ENCODE measurements at places on chromosomes 6 and 20.

- DNase-seq: peak; percentile 92
Measured at GRCh38 chr6:125486881-125487280, 185.1 kb upstream of the HDDC2 start.

DNA sequence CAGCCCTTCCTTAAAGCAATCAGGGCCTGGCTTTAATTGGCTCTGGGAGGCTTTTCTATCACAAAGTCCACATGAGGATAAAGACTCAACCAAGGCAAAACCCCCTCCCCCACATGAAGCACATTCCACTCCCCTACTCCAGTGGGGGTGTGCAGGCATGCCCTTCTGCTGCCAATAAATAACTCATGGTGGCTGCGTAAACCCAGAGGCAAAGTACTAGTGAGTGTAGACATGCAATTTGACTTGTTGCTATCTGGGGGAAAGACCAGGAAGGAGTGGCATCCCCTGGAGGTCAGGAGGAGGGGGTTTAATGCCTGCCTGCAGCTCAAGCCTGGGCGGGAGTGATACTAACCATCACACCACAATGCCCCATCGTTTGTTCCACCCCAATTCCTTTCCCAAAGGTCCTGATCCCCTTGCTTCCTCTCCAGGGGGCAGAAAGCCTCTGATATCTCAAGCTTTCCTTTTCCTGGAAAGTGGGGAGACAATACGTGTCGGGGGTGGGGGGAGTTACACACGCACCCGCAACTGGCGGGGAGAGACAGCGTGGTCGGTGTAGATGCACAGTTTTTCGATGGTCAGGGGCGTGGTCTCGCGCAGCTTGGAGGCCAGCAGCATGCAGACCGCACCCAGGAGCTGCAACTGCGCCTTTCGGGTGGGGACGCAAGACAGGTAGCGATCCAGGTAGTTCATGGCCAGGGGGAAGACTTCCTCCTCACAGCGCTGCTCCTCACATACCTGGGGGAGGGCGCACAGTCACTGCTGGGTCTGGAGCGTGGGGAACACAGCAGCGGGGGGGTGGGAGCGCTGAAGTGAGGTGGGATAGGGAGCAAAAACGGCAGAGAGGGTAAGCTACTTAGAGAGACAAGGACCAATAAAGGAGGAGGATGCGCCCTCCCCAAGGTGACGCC is 1.5 kb downstream of the CCND3 start:
- no peak for DNase-seq

GRCh38 chr20:38162878-38163875 is 1.9 kb downstream of the TGM2 start:
- peak; percentile 36 for DNase-seq

DNA sequence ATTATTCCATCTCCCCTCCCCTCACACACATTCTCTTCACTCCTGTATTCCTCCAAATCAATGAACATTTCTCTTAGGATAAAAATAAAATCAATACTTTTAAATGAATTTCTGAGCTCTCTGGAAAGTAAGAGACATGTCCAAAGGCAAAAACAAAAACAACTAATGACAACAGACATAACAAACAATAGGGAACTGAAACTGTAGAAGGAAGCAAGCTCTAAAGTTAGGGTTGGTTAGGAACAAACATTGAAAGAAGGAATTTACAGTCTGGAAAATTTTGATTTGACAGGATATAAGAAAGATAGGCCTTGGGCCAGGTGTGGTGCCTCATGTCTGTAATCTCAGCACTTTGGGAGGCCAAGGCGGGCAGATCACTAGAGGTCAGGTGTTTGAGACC is 17.5 kb upstream of the MYCT1 start:
- DNase-seq: no peak

DNA sequence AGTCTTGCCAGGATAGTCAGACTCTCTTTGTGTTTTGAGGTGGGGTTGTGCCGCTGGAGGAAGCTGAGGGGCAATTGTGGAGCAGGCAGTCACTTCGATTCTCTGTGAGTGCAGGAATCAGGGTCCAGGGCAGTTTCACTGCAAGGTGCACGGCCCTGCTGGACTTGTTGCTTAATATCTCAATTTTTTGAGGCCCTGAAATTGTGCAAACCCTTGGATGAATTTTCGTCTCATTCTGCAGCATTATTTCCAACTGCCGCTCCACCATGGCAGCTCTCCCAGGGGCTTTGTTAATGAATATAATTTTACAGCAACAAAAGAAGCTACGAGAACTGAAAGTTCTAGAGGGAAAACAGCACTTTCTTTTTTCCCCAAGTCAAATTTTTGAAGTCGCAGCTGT is 531.9 kb downstream of the QKI start:
- DNase-seq: no peak

- no peak for DNase-seq
Measured at GRCh38 chr6:25732468-25733198, 21.9 kb upstream of the SLC17A4 start.

DNA sequence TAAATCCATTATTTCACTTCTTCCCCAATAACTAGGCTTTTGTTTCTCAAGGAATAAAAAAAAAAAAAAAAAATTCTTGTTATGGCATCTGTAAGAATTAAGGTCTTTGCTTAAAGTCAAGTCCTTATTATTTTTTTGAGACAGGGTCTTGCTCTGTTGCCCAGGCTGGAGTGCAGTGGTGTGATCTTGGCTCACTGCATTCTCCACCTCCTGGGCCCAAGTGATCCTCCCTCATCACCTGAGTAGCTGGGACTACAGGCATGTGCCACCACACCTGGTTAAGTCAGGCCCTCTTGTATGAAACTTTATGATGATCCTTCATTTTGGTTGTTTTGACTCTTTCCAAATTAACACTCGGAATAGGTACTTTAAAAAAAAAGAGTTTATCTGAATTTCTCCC is 17.3 kb downstream of the DSTN start:
- DNase-seq: no peak

- no peak for DNase-seq
Measured at GRCh38 chr20:54711071-54711470, 235.7 kb downstream of the DOK5 start.

DNA sequence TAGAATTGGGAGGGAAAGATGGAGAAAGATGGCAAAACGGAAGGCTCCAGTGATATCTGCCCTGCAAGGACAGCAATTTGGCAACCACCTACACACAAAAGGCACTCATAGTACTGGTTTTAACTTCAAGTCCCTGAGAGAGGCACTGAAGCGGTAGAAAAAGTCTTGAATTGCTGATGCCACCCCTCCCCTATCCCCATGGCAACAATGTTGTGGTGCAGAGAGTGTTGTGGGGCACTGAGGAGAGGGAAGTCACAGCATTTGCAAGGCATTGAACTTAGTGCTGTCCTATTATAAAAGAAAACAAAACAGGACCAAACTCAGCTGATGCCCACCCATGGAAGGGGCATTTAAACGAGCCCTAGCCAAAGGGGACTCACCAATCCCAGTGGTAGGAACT is 343.7 kb downstream of the HAO1 start:
- no peak for DNase-seq
